Stimulated activated naive CD4-positive, alpha-beta T cell treated with Interleukin-2 at 50 U/mL for 16 hours (primary cell): ENCODE measurements at places on chromosomes 3 and 15.
A peak's percentile ranks its signal among the peaks of the same experiment; 100 is the strongest.

DNA sequence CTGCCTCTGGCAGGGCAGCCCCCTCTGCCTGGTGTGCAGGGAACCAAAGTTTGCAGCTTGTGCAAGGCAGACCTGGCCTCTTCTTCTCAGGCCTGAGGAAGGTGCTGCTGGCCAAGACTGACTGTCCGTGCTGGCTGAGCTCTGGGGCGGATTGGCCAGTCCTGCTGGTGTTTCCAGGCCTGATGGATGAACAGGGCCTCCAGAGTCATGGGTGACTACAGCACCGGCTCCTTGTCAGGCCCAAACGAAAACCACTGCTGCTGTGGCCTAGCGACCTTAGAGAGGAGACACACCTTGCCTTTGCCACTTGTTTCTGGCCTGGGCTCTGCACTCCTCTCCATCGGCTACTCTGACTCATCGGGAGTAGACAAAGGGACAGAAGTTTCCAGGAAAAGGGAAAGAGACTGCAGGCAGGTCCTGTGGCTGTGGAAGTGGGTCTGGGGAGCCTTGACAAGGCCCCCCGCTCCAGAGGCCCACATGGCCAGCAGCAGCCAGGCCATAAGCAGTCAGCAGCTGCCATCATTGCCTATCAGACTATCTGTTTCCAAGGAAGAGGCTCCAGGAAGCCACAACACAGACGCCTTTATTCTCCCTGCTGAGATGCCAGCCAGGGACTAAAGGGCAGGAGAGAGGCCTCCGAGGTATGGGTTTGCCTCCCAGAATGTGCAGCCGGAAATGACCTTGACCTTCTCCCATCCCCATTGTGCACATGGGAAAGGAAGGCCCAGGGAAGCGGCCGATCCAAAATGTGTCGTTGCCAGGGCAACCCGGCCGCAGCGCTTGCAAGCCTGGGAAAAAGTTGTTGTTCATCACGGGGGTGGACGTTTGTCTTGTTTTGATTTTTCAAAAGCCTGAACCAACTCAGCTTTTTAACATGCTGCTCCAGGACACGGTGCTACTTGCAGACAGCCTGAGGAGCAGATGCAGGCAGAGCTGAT lies 160.5 kb downstream of the CHSY1 start:
- no peak for DNase-seq

- no peak for DNase-seq
Observed at GRCh38 chr3:54065586-54065985, 56.8 kb upstream of the CACNA2D3 start.

DNA sequence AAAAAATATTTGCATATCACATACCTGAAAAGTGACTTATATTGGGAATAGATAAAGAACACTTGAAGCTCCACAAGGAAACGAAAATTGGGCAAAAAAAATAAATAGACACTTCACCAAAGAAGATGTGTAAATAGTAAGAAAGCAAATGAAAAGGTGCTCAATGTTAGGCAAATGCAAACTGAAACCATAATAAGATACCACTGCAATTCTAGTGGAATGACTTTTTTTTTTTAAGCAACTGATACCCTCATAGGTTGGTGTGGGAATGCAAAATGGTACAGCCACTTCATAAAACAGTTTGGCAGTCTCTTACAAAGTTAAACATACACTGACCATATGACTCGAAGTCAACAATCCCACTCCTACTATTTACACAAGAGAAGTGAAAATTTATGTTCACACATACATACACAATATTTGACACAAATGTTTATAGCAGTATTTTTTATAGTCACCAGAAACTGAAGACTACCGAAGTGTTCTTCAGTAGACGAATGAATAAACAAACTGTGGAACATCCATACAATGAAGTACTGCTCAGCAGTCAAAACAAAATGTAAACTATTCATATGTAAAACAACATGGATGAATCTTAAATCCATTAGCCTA lies 176.3 kb downstream of the ZMAT3 start:
- no peak for DNase-seq

GRCh38 chr3:56751056-56751707 lies 50.6 kb downstream of the ARHGEF3 start:
- no peak for DNase-seq

GRCh38 chr3:15682561-15683185 lies 81.1 kb downstream of the BTD start:
- DNase-seq, result no peak

DNA sequence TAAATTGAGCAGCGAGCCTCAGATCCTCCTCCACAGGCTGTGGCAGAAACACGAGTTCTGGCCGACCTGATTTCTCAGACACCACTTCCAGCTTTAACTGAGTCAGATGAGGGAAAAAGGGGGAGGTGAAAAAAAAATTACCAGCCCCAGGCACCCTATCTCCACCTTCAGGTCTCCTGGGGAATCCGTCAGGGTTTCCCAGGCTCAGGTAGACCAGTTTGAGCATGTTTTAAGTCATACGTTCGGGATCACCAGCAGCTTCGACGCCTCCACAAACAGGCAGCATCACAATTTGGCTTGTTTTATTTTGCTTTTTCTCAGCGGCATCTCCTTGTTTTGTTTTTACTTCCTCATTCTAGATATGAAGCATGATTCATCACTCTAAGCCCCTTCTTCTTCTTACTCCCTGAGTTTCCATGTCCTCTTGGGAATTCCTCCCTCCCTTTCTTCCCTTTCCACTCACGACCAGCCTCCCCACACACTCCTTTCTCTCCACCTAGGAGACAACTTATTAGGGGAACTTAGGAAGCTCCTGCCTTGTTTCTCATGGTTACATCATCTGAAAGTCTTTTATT lies 190.1 kb downstream of the ZNF621 start:
- DNase-seq, result no peak

- DNase-seq, result no peak
Observed at GRCh38 chr3:197151580-197151979, 122.0 kb upstream of the MELTF start.

DNA sequence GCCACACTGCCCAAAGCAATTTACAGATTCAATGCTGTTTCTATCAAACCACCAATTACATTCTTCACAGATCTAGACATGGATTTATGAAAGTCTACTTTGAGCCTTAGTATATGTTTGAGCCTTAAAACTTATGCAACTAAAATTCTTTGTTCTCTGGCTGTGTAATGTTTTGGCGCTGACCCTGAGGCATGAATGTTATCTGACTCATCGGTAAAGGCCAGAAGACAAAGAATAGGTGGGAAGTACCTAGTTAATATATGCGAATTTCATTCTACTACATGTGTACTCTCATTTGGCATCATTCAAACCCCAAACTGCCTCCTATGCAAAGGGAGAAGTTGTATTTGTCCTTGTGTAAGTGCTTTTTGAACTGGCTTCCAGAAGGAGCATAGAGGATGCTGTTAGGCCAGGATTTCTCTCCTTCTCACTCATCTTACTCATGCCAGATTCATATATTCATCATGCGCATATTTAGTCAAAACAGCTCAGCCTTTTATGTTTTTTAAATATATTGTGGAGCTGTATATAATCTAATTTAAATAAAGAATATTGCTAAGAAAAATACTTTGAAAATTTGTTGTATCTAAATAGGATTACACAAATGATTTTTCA lies 204.2 kb downstream of the NFKBIZ start:
- DNase-seq, result no peak

DNA sequence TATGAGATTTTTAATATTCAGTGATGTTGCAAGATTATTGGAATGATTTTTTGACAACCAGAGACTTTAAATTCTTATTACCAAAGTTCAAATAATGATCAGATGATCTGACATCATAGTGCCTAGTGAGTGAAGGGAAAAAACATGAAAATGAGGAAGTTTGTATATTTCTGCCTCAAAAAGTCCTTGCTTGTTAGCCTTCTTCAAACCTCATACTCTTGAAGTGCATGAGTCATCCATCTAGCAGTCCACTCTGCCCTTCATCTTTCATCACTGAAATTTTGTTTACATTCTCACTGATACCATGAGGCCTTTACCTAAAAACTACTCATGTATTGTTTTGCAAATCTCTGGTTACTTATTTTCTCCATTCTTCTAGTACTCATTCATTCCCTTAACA lies 23.9 kb upstream of the OR5H6 start:
- DNase-seq, result no peak

DNA sequence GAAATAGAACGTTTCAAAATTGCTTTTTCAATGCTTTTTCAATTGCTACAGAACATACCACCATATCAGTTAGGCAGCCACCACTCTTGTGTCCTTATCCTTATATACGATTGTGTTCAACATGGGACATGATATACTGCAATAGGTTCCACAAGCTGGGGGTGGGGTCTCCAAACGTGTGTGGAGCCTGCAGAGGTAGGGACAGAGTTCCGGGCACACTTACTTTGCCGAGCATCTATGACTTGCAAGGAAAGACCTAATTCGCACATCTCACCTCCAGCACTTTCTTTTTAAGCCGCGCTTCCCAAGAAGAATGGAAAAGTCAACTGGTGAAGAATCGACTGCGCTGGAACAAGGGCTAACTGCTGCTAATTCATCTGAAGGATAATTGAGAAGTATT lies 39.6 kb upstream of the SFMBT1 start:
- no peak for DNase-seq

DNA sequence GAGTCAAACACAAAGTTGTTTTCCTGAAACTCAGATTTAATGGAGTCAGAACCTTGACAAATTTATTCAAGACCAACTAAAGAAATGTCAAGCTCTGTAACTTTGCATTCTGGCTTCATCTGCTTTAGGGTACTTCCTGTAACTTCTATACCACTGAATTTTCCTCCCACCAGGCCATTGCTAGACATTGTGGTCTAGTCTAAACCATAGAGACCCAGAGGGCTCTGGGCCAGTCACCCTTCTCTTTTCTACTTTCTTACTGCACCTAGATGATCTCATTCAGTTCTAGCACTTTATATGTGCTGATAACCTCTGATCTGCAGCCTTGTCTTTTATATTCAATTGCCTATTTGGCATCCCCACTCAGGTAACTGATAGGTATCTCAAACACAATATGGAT lies 2.8 kb upstream of the OR5K1 start:
- no peak for DNase-seq

- no peak for DNase-seq
Observed at GRCh38 chr3:187880441-187880840, 135.2 kb upstream of the BCL6 start.

DNA sequence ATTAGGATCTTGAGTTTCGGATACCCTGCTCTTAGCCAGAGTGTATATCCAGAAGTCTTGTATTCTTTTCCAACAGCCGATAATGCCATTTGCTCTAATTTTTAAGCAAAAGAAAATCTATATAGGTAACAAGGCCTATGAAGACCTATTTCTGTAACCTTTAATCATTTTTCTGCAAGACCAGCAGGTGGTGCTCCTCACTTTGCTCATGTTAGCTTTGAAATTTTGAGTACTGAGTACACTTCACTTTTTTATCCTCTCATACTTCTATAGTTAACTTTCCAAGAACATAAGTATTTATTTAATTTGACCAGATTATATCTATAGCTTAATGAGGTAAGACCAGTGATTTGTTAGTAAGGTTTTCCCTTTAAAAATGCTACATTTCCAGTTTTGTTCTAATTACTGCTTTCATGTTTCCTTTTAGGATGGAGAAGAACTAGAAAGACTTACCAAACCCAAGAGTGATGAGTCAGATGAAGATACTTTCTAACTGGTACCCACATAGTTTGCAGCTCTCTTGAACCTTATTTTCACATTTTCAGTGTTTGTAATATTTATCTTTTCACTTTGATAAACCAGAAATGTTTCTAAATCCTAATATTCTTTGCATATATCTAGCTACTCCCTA lies 20.5 kb downstream of the SLC35A5 start:
- DNase-seq, result peak; percentile 5

DNA sequence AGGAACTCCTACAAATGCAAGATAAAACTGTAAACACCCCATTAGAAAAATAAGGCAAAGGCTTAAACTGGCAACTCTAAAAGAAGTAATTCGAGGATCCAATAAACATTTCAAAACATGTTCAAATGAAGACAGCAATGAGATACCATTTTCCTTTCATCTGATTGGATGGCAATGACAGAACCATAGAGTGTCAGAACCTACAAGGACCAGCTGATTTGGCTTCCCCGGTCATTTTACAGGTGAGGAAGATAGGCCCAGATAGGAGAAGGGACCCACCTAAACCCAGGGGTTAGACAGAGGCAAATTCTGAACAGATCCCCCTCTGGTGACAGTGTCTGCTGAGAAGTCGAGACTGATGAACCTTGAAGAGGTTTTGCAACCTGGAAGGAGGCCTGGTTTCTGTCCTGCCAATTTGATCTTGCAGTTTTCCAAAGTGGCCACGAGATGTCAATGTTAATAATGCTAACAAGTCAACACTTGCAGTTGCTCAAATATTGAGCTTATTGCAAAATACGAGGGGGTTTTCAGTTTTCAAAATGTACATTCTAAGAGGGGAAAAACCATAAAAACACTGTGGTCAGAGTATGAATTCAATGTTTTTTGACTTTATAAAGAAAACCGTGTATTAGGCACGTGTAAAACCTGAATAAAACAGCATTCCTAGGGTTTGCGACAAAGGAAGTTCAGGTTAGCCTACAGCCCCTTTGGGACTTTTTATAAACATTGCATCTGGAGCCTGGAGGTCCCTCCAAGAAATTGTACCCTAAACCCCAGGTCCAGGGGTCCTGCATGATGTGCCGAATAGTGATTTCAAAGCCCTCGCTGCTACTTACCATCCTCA lies 21.5 kb downstream of the CFAP161 start:
- DNase-seq, result no peak

DNA sequence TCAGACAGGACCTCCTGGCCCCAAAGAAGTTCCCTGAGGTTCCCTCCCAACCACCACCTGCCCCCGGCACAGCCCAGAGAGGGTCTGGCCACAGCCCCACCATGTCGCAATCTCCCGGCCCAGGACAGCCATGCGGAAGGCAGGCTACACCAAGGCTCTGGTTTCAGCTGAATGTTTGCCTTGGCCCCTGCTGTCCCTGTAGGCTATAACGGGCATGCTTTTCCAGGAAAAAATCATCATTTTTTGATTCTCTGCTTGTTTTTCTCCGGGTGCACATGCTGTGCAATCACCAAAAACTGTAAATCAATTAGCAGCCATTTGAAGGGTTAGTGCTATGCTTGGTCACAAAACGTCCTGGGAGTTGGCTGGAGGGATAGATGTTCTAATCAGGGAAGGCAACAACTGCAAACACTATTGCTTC lies 142.7 kb upstream of the IGF1R start:
- no peak for DNase-seq

GRCh38 chr3:185207481-185207880 lies 46.4 kb downstream of the EHHADH start:
- DNase-seq, result no peak

- DNase-seq, result no peak
Observed at GRCh38 chr3:152621967-152622810, 212.7 kb upstream of the P2RY1 start.

- DNase-seq, result no peak
Observed at GRCh38 chr15:49247556-49248110, 77.6 kb downstream of the GALK2 start.

- no peak for DNase-seq
Observed at GRCh38 chr3:129366312-129366831, 62.1 kb downstream of the EFCAB12 start.

- DNase-seq, result no peak
Observed at GRCh38 chr3:179853176-179853575, 183.6 kb downstream of the PEX5L start.

GRCh38 chr3:195543500-195544229 lies 540 bp upstream of the PPP1R2 start:
- no peak for DNase-seq
